Stimulated activated CD8-positive, alpha-beta memory T cell treated with anti-CD3 and anti-CD28 coated beads, Interleukin-15, amount 100 ng/mL, for 24 hours (primary cell): ENCODE measurements at places on chromosomes 2 and 18.

GRCh38 chr18:2909431-2910140 is 62.8 kb downstream of the EMILIN2 start:
- DNase-seq: no peak

- DNase-seq: no peak
These were observed 195.3 kb upstream of the SMAD2 start for GRCh38 chr18:48125724-48126123.

DNA sequence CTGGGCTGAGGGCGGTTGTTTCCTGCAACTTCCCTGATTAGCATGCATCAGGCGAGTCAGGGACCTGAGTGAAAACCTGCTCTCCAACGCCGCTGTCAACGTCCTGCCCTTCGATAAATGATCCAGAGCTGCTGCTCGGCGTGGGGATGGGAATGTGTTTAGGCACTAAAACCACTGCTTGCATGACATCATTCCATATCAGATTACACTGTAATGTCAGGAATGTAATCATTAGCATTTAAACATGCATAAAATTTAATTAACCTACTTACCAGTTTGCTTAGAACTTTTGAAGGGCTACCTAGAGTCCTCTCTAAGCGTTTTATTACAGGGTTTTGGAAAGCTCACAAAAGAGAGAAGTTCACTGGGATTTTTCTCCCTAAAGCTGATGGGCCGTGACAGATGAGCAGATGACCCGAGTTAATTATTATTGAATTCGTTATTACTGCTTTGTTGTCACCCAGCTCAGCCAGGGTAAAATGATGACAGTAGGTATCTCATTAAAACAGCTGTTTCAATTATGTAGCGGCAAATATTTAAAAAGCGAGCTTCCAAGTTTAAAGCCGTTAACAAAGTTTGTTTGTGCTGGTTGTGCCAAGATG is 685.6 kb upstream of the SALL3 start:
- DNase-seq: no peak

DNA sequence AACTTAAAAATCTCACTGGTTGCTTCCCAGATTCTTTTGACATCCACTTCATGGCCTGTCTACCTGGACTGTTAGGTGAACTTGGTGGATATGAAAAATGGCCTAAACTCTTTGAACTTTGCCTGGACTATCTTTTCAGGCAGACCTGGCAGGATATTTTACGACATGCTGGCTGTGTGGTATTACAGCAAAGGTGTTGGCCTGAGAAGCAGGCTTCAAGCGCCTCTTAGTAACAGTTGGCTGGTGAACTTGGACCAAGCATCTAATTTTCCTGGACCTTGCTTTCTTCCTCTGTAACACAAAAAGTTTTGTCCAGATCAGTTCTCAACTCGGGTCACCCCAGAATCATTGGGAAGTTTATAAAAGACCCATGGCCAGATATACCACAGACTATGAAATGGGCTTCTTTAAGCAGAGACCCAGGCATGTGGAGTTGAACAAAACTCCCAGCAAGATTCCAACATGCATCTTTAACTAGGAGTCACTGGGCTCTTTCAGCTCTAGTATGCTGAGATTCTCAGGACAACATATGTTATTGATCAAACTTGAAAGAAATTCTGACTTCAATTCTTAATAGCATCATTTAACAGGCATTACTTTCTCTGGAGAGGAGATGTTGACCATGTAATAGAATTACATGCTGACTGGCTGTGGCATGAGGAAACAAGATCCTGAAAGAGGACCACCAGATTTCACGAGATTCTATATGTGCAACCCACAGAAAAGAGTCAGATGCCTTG is 4.4 kb downstream of the LYPD1 start:
- no peak for DNase-seq

DNA sequence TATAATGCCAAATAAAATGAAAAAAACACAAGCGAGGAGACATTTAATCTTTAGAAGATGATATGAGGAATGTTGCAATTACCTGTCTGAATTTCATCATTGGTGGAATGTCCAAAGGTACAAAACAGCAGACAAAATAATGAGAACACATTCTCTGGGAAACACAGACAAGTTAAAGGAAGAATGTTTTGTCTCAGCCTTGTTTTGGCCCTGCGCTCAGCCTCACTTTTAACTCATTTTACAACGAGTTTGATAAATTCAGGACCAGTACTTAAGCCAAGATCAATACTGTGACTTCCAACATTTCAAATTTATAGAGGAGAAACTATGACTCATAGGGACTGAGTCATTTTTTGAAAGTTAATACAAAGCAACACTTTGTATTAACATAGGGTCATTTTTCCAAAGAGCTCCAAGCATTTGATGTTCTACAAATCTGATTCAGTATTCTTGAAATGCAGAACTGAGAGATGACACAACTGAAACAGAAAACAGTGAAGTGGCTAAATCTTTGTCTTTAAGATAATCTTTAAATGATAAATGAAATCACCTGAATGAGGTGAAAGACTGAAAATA is 833.2 kb upstream of the CHAC2 start:
- no peak for DNase-seq

GRCh38 chr2:8433390-8433789 is 248.5 kb upstream of the ID2 start:
- DNase-seq: no peak

DNA sequence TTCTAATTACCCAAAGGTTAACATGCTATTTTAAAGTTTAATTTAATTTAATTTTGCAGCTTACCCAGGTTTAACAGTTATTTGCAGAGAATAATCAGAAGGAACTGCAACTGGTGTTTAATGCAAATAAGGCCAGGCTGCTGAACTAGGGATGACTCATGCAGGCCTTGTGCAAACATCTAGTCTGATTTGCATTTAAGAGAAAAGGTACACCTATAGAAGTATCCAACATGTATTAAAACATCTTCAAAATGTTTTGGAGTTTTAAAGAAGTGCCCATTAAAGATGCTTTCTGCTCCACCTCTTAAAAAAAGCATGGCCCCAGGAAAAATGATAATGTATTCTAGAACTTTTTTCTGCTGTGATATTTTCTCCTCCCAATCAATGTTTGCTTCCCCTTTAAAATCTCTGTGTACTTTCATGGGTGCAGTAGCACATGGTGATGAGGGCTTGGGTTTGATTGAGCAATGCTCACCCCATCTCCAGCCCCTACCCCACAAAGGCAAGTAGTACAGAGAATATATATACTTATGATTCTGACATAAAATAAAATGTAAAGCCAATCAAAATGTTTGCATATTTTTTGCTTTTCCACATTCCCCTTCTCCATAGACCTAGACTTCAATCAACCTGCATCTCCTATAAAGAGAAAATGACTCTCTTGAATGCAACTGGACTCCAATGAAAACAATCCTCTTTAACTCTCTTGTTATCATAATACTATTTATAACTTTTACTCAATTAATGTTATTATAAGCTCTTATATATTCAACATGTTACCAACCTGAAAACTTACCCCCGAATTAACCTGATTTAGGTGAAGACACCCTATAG is 54.1 kb downstream of the ATP8B1 start:
- DNase-seq: no peak

DNA sequence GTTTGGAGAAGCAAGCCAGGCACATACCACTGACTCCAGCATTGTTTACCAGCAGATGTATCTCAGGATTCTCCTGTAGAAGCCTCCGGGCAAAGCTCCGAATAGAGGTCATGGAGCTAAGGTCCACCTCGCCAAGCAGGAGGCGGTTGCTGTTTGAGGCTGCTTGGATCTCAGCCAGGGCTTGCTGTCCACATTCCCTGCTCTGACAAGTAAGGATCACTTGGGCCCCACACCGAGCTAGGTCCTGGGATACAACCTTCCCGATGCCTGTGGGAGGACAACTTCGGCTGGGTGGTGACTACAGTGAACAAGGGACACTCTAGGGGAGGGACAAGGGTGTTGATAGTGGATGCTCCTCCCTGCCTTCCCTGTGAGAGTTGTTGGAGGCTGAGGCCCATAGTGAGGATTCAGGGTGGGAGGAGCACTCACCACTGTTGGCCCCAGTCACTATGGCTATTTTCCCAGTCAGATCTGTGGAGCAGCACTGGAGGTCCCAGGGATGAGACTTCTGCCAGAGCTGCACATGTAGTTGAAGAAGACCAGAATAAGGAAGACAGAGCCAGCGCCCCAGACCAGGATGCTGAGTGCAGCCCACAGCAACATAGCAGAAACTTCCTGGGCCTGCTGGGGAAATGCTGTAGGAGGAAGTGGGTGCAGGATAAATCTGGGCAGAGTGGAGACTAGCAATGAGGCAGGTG is 8.3 kb downstream of the C2orf81 start:
- DNase-seq: no peak

DNA sequence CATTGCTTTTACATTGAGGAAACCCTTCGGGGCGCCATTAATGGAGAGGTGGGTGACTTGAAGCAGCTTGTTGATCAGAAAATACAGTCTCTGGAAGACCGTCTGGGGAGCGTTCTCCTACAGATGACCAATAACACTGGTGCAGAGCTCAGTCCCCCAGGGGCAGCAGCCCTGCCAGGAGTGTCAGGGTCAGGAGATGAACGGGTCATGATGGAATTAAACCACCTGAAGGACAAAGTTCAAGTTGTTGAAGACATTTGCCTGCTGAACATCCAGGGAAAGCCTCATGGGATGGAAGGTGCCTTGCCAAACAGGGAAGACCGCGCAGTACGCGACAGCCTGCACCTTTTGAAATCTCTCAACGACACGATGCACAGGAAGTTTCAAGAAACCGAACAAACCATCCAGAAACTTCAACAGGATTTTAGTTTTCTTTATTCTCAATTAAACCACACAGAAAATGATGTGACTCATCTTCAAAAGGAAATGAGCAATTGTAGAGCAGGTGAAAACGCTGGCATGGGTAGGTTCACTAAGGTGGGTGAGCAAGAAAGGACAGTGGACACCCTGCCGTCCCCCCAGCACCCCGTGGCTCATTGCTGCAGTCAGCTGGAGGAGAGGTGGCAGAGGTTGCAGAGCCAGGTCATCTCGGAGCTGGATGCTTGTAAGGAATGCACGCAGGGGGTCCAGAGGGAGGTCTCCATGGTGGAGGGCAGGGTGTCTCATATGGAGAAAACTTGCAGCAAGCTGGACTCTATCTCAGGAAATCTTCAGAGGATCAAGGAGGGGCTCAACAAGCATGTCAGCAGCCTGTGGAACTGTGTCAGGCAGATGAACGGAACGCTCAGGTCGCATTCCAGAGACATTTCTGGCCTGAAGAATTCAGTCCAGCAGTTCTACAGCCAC is 45.0 kb downstream of the EMILIN2 start:
- DNase-seq: no peak

GRCh38 chr2:203871371-203871983 is 3.9 kb downstream of the CTLA4 start:
- DNase-seq: no peak

DNA sequence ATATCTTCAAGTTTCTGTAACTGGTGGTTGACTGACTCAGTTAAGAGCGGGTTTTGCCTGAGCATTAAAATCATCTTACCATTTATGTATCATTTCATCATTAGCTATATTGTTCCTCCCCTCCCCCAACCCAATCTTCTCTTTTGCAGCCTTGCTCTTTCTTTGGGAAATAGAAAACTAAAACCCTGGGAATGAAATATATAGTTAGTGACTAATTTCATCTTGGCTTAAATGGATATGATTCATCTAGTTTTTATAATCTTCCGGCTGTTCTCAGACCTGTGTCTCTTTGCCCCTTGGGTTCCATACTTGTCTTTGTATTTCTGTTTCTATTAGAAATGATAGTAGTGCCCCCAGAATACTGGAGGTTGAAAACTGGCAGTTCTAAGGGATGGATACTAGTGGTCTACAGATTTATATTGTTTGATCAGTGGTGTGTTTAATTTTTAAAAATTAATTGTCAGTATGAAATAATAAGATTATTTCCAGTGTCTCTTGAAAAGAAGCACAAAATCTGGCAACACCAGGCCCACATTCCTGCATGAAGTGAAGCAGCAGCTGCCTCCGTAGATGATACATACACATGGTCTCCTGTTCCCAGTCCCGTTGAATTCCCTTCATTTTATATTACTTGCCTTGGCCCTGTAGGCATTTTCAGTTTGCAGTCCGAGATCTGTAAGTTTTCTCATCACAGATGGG is 44.5 kb downstream of the PHLPP1 start:
- no peak for DNase-seq
